Non-pigmented ciliary epithelial cell (primary cell): ENCODE measurements at places on chromosomes 13 and 19.

DNA sequence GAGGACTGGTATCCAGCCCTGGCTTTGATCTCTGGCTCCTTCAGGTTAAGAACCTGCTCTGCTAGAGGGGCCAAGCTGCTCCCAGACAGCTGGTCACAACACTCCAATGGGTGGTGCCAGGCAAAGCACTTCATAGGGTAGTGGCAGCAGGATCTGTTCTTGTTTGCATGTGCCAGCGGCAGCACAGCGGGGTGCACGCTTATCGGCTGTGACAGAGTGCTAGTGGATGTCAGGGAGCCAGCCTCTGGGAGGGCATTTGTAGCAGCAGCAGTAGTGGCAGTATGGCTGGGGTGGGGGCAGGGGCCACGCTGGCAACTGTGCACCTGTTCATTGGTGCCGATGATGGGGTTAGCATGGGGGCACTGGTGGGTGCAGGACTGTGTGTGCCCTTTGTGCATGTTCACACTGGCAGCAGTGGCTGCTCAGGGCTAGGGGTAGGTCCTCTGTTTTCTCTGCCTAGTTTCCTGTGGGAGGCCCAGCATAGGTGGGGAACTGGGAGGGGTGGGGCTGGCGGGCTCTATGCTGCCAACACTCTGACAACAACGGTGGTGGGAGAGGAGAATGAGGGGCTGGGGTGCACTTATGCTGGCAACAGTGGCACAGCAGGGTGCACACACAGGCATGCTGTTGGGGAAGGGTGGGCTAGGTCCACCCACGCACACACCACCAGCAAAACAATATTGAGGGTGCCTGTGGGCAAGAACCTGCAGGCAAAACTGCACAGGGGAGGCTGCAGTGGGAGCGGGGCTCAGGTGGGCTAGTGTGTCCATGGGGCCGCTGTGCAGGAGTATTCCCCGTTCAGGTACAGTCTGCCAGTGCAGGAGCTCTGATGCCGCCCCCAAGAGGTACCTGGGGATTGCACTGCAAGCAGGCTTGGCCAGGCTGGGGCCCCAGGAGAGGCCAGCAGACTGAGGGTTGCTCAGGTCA, 19.3 kb downstream of the AP1M1 start:
- DNase-seq, result no peak

DNA sequence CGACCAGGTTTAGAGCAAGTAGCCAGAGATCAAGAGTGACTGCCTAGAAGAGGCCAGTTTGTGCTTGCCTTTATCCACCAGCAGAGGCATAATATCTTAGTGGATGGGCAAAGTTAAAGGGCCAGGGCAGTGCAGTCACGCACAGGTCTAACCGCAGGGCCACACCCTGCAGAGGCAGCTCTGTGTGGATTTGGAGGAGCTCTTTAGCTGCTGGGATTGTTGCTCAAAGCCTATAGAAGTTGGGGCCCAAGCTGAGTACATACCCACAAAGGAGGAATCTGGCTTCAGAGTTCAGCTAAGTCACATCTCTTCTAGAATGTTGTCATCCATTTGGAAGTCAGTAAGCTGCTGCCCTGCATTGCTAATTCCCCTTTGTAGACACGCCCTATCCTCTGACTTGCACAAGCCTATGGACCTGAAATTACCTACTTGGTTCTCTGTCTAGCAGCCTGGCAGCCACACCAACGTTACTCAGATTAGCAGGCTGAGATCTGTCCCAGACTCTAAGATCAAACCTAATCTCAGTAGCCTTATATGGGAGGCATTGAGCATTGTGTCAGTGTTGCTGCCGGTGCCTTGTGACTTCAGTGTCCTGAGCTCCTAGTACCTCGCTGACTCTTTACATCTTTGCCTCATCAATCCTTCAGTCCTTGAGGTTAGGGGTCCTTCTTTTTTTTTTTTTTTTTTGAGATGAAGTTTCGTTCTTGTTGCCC, 102.9 kb upstream of the STARD13 start:
- DNase-seq, result no peak

GRCh38 chr13:70568571-70568970, 460.3 kb upstream of the KLHL1 start:
- DNase-seq, result peak; percentile 18

GRCh38 chr19:37348060-37348459, 22.8 kb upstream of the ZNF527 start:
- no peak for DNase-seq

GRCh38 chr13:34469196-34469986, 472.7 kb upstream of the NBEA start:
- no peak for DNase-seq

GRCh38 chr13:114102521-114103288, 29.7 kb downstream of the RASA3 start:
- no peak for DNase-seq

- DNase-seq, result no peak
Observed at GRCh38 chr19:5588906-5589676, 21.3 kb upstream of the TINCR start.

DNA sequence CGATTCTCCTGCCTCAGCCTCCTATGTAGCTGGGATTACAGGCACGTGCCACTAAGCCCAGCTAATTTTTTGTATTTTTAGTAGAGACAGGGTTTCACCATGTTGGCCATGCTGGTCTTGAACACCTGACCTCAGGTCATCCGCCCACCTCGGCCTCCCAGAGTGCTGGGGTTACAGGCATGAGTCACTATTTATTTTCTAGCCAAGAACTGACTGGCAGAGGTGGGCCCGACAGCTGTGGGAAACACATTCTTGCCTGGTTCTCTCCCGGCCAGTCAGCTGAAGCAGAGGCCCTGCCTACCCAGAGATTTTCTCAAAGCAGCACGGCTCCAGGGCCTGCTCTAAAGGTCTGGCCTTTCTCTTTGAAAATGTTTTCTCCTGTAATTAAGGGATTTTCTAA, 108.0 kb downstream of the KCTD15 start:
- DNase-seq, result peak; percentile 5

DNA sequence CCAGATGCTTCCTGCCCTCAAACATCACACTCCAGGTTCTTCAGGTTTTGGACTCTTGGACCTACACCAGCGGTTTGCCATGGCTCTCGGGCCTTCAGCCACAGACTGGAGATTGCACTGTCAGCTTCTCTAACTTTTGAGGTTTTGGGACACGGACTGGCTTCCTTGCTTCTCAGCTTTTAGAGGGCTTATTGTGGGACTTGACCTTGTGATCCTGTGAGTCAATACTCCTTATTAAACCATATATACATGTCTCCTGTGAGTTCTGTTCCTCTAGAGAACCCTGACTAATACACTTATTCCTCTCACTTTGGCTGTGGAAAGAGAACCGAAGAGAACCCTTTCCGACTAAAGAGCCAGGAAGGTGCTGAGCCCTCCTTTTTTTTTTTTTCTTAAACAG, 53.6 kb downstream of the LMO7 start:
- DNase-seq, result no peak

DNA sequence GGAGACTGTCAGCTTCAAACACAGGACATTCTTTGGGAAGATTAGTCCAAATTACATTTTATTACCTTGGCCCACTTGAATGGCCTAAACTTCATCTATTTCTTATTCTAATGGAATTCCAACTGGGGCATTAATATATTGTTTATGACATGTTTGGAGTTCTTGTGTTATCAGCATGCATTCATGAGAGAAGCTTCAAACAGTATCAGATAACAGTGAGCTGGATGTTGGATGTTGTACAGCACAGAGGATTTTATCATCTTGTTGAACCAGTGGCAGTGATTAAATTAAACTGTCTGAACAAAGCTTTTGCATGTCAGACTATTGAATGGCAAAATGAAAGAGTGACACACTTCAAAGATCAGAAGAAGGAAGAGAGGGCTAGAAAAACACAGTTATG, 50.0 kb downstream of the MZT1 start:
- DNase-seq, result no peak

DNA sequence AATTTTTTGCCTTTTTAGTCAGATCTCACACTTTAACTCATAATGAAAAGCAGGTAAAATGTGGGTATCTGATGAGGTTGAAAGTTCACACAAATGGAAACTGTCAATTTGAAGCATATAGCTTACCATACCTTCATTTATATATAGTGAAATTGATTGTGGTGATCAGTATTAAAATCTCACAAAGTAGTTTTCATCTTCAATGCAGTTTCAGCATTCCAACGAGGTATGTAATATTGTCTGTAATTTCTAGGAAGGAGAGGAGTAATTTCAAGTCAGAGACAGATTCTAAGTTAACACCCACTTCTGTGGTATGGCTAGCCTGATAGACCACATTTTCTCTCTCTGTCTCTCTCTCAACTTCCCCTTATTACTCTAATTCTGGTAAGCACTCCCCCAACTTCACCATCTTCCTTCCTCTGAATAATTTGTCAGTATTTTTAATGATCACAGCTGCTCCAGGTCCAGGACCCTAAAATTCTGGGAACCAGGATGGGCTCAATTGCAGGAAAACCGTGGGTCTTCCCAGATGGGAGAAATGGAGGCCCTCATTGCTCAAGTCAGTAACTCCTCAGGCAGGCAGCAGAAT, 455.7 kb downstream of the FGF9 start:
- DNase-seq, result no peak

DNA sequence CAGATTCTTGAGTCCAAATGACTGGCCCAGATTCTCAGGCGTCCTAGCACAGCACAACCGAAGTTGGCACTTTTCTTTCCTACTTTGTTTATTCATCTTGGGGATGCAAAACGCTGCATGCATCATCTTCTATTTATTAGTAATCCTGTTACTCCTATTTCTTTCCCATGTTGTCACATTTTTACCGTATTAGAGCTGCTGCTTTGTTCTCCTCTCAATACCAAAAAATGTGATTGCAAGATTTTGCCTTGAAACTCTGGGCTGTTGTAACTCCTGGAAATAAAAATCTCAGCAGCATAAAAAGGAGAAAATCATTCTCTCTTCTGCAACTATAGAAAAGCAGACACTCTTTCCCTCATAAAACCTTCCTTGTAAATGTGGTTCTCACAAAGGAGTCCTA, 12.9 kb upstream of the IGSF23 start:
- DNase-seq, result no peak

DNA sequence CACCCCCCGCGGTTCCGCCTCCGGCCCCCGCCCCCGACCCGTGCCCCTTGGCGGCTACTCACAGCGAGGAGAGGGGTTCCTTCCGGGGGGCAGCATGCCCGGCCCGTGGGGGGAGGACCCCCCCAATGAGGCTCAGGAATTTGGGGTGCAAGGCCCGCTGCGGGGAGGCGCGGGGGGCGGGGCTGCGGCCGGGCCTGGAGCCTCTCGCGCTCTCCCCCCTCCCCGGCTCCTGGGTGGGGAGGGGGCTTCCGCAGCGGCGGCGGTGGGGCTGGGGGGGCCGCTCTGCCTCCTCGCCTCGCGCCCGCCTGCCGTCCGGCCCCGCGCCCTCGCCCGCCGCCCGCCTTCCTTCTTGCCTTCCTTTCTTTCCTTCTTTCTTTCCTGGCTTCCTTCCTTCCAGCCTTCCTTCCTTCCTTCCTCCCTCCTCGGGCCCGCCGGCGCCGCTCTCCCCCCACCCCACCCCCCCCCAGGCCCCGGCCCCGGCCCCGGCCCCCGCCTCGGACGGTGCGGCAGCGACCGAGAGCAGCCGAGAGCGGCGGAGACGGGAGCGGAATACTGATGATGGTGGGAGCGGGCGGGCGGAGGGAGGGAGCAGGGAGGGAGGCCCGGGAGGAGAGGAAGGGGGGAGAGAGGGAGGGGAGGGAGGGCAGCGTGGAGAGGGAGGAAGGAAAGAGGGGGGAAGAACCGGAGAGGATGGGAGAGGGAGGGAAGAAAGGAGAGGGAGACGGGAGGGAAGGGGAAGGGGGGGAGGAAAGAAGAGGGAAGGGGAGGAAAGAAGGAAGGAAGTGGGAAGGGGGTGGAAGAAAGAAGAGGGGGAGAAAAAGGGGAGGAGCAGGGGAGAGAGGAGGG, at the start of gene LRRC4B:
LRRC4B (minus strand) TSS at position 554 of the 846 bp plus-strand sequence. CDS start 19,597 bp downstream, outside the sequence.
- no peak for DNase-seq

- no peak for DNase-seq
Observed at GRCh38 chr13:52775511-52775910, 35.9 kb upstream of the CNMD start.

GRCh38 chr13:109919715-109920375, 133.5 kb upstream of the IRS2 start:
- no peak for DNase-seq

- no peak for DNase-seq
Observed at GRCh38 chr19:39133431-39134270, 8.1 kb downstream of the PAK4 start.

DNA sequence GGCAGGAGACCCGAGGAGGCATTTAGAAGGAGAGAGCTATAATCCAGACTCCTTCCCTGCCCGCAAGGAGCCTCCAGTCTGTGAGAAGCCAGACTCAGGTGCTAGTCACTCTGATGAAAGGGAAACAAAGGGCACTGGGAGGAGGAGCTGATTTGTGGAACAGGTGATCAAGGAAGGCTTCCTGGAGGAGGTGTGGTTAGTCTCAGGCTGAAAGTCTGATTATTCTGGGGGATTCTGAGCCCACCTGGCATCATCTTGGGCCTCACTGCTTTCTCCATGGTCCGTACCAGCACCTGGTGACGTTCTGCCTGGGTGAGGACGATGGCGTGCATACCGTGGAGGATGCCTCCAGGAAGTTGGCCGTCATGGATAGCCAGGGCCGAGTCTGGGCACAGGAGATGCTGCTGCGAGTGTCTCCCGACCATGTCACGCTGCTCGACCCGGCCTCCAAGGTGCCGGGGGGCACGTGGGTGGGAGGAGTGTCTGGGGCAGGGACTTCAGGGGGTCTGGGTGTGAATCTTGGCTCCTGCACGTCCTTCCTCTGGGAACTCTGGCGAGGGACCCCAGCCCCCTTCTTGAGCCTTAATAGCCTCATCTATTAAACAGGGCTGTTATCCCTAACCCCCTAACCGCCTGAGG, 3.9 kb downstream of the EPS8L1 start:
- no peak for DNase-seq
